HCT116 (cell line): ENCODE measurements at places on chromosomes 11 and 22.

DNA sequence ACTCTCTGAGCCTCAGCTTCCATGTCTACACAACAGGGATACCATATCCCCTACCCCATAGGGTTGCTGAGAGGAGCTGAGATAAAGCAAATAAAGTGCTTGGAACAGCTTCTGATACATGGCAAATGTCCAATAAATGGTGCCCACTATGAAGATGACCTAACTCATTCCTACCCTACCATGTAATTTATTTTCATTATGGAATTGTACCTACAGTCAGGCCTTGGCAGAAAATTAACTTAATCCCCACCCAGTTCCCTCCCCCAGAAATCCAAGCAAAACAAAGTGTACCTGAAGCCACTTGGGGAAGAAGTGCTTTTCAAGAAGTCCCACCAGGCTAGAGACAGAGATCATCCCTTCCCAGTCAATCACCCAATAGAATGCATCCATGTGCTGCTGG is 10.8 kb downstream of the SRRD start:
- DNase-seq = no peak

DNA sequence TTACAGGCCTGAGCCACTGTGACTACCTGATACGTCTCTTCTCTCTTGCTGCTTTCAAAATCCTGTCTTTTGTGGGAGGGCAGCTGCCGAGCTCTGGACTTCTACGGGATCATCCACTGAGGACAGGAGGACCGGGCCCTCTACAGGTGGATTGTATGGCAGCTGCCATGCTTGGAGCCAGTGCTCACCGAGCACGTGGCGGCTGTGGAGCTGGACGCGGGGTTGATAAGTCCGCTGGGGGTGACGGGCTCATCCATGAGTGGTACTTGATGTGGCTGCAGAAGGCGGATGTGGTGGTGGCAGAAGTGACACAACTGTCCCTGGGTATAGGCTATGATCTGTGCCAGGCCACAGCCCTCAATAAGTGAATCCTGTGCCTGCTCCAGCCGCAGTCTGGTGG is 1.8 kb upstream of the CYP2D6 start:
- DNase-seq = no peak

DNA sequence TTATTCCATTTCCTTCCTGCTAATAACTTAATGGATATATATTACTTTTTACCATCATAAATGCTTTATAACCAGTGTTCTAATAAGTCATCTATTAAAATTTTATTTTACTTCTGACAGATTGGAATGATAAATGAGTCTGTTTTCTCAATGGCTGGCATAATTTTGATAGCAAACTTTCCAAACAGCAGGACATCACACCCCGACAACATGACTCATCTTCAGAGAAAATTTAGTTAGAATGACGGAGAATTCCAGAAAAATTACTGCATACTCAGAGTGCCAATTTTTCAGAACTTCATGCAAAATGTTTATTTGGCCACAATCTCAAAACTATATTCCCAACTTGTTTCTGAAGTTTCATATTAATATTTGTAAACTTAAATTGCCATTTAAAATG is 174.4 kb downstream of the SWAP70 start:
- no peak for DNase-seq

- no peak for DNase-seq
Measured at GRCh38 chr11:116515664-116516184, 257.1 kb downstream of the BUD13 start.
